Glomerular endothelial cell (primary cell): ENCODE measurements at places on chromosomes 7 and 10. TPM values are rescaled to one million over a fixed set of nuclear protein-coding genes. Genes with fewer than 3 reads are reported as not detected.

C7orf33 gene
- not detected in 2 replicates for total RNA-seq

HSPA12A gene
- 0.76 and 3.0 TPM in 2 replicates for total RNA-seq

CALCR gene
- not detected in 2 replicates for total RNA-seq

SSC4D gene
- total RNA-seq: 1.4 and 2.0 TPM in 2 replicates

IGFBP1 gene
- not detected in 2 replicates for total RNA-seq

PON3 gene
- not detected in 2 replicates for total RNA-seq

PRR15 gene
- 0.23 TPM in 1 of 2 replicates, not detected in the other for total RNA-seq

RNF133 gene
- total RNA-seq: 0.70 TPM in 1 of 2 replicates, not detected in the other

DMBT1 gene
- total RNA-seq: 0.12 TPM in 1 of 2 replicates, not detected in the other

ADCYAP1R1 gene
- total RNA-seq: not detected in 2 replicates

CDH23 gene
- total RNA-seq: not detected in 2 replicates

CHAT gene
- total RNA-seq: not detected in 2 replicates

SPDYE16 gene
- 0.24 TPM in 1 of 2 replicates, not detected in the other for total RNA-seq

DPCD gene
- 29.0 and 54.0 TPM in 2 replicates for total RNA-seq

CTNNA3 gene
- not detected in 2 replicates for total RNA-seq

TRDMT1 gene
- total RNA-seq: 2.0 and 7.8 TPM in 2 replicates

ANKRD1 gene
- 168 and 436 TPM in 2 replicates for total RNA-seq

MOGAT3 gene
- total RNA-seq: not detected in 2 replicates

MBL2 gene
- not detected in 2 replicates for total RNA-seq

CDK14 gene
- 3.9 and 8.3 TPM in 2 replicates for total RNA-seq

CREB5 gene
- 10.7 and 28.7 TPM in 2 replicates for total RNA-seq

AKR1C8 gene
- total RNA-seq: not detected in 2 replicates

GBX1 gene
- total RNA-seq: not detected in 2 replicates

AUTS2 gene
- 12.8 and 24.8 TPM in 2 replicates for total RNA-seq

TRPV6 gene
- not detected in 2 replicates for total RNA-seq

VPS26A gene
- 43.9 and 55.7 TPM in 2 replicates for total RNA-seq

GPR141 gene
- total RNA-seq: not detected in 2 replicates

OPN4 gene
- not detected in 2 replicates for total RNA-seq

PRLHR gene
- not detected in 2 replicates for total RNA-seq
